Cardiac fibroblast (primary cell): ENCODE measurements at places on chromosomes 3 and 15.
A peak's percentile ranks its signal among the peaks of the same experiment; 100 is the strongest.

DNA sequence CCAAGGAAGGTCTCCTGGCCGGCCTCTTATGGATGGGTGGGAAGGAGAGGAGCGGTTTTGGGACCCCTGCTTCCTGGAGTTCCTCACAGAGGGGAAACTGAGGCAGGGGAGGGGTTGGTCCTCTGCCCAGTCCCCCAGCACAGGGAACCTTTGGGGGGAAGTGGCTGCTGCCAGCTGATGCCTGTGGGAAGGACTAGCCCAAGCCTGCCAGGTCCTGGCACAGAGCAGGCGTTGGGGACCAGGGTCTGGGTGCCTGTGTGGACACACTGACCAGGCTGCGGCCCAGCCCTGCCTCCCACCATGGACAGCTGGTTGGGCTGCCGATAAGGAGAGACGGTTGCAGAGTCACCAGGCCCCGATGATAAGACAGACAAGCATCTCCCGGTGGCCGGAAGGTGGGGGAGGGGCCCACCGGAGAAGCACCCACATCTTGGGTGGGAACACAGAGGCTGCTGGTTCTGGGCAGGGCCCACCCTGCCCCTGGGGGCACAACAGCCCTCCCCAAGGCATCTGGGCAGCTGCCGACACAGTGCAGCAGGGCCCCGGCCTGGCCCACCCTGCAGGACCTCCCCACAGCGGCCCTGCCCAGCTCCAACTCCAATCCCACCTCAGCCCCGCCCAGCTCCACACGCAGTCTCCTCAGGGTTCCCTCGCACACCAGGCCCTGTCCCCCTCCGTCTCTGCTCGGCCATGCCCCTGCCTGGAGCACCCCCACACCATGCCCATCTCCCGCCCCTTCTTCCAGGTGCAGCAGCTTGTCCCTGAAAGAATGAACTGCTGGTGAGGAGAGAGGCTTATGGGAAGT is 50.7 kb downstream of the DNAJB8 start:
- DNase-seq: no peak

GRCh38 chr3:123379041-123379830 is 69.7 kb downstream of the ADCY5 start:
- DNase-seq: no peak

GRCh38 chr3:105085506-105085905 is 281.2 kb upstream of the ALCAM start:
- DNase-seq: no peak

- no peak for DNase-seq
These were observed 8.8 kb upstream of the SLC15A2 start for GRCh38 chr3:121885386-121885785.

DNA sequence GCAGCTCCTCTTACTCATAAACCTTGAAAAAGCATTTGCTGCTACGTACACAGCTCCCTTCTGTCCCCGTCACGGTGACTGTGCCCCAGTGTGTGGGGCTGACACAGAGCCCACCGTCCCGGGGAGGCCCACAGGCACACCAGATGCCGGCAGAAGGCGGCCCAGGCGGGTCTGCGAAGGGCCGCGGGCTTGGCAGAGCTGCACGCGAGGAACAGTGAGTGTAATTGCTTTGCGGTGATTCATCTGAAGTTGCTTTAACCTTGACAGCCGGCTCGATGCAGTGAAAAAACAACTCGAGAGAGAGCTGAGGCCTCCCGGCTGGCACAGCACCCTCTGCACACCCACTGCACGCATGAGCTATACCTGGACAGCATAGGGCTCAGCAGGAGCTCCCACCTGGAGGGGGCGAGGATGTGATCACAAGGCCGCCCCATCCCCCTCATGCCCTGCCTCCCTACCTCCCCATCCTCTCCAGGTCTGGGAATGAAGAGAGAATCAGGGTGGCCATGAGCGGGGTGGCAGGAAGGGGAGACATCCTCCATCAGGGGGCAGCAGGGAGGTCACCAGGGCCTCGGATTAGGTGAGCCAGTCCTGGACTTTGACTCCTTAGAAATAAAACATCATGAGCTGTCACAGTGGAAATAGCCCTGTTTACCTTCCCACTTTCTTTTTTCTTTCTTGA is 172.7 kb downstream of the MEGF11 start:
- DNase-seq: peak; percentile 58

- no peak for DNase-seq
These were observed 142.6 kb downstream of the RPLP1 start for GRCh38 chr15:69595009-69595791.

- no peak for DNase-seq
These were observed 680.1 kb downstream of the EPHA3 start for GRCh38 chr3:89787485-89787884.

DNA sequence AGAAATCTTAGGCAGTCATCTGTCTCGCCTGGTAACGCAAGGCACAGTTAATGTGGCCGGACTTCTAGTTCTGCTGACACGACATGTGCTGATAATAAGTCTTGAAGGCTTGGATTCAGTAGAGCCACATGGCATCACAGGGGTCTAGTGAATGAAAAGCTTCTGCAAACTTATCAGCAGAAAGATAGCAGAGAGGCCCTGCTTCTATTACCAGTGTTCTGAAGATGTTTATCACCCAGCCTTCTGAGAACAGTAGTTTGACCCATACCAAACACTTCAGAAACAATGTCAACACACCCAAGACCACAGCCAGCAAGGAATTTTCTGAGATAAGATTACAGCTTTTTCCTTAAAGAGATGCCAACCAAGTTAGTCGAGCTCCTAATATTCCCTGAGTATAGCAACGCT is 102.7 kb upstream of the UMPS start:
- DNase-seq: peak; percentile 62

GRCh38 chr3:112122870-112123269 is 10.2 kb downstream of the GCSAM start:
- DNase-seq: no peak

DNA sequence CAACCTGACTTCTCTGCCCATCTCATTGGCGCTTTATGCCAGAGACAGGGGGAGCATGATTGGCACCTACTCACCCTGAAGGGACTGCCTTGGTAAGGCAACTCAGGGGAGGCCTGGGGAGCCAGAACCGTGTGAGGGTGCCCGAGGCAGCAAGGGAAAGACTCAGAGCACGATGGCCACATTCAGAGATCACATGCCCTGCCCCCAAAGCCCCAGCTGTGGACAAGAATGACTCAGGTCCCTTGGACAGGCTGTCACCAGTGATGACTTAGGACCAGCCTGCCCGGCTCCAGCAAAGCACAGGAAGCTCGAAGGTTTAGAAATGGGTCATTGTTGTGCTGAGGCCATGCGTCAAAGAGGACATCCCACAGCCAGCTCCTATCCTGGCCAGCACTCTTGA is 49.1 kb upstream of the LIMD1 start:
- no peak for DNase-seq

GRCh38 chr15:70185251-70185711 is 87.6 kb upstream of the TLE3 start:
- peak; percentile 56 for DNase-seq

- DNase-seq: no peak
These were observed 1233.4 kb downstream of the ROBO2 start for GRCh38 chr3:78273326-78273725.

DNA sequence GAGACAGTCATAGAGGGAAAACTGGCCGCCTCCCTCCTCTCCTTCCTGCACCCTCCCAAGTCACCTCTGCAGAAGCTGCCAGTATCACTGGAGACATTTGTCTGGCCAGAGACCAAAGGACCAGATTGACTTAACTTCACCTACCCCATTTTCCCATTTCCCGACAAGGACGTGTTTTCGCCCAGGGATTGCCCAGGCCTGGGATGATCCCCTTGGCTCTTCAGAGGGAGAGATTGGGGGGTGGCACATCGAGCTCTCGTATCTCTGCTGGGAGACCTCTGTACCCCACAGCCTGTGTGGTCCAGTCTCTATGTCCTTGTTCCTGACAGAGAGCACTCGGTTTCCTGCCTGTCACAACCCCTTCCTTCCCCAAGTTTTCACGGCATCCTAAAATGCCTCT is 31.4 kb downstream of the RGMA start:
- DNase-seq: no peak

- no peak for DNase-seq
These were observed 192.8 kb upstream of the ST8SIA2 start for GRCh38 chr15:92200891-92201290.

- DNase-seq: no peak
These were observed 83.6 kb upstream of the FXR1 start for GRCh38 chr3:180828723-180829408.

GRCh38 chr3:178777718-178778411 is 241.6 kb downstream of the KCNMB2 start:
- DNase-seq: peak; percentile 78

DNA sequence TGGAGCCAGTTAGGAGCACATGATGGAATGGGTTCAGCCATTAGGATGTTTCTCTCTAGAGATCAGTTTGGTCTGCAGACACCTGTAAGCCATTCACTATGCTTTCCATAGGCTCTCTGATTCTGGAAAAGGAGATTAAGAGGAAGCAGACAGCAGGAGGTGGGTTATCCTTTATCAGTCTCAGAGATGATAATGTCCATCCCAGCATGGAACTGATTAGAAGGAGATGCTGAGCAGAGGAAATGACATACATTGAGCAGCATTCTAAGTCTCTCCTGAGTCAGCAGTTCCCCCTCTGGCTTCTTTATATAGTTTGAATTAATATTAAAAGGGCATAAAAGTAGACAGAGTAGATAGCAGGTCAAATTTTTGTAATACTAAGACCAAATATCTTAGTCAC is 591.1 kb downstream of the GBE1 start:
- no peak for DNase-seq

DNA sequence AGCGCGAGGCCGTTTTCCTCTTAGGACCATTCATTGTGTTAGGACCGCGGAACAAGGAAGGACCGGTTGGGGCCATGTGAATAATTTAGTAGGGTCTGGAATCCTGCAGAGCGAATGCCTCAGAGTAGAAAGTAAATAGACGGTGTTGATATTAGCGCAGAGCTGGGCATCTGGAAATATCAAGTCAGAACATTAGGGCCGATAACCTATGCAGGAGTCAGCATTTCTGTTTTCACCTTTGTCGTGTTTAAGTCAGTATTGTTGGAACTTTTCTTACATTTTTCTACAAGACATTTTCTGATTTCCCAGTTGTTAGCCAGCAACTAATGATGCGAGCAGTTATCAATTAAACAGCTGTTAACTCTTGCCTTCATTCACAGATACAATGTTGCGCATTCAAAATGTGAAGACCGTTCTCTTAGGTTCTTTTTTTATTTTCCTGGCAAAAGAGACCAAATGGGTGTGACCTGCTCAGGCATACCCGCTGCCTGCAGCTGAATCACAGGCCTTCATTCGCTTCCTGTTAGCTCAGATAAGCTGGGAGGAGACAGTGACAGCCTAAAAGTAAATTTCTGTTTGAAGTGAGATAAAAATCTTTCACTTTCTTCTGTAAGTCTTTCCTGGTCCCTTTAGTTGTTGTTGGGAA is 966 bp upstream of the PKM start:
- DNase-seq: peak; percentile 86

DNA sequence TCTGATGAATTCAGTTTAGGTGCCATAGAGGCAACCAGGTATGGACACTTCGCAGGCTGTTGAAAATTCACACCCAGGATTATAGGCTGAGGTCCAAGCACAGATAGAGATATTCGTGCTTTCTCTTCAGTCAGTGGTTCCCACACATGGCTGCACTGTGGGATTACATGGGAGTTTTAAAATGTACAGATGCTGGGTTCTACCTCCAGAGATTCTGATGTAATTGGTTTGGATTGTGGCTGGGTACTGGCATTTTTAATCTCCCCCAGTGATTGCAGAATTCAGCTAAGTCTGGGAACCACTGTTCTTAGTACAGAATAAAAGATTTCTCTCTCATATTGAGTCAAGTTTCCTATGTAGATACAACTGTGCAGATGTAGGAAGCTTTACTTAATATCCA is 91.6 kb downstream of the FOXB1 start:
- DNase-seq: peak; percentile 34

GRCh38 chr15:63189941-63190768 is 749 bp downstream of the RAB8B start:
- no peak for DNase-seq

- peak; percentile 88 for DNase-seq
These were observed 27.0 kb upstream of the APH1B start for GRCh38 chr15:63250312-63250965.

GRCh38 chr15:74906067-74906449 is 593 bp downstream of the FAM219B start:
- peak; percentile 24 for DNase-seq

GRCh38 chr3:172268868-172269267 is 179.4 kb downstream of the GHSR start:
- DNase-seq: peak; percentile 56

- DNase-seq: no peak
These were observed 2.5 kb downstream of the GXYLT2 start for GRCh38 chr3:72890166-72890925.

DNA sequence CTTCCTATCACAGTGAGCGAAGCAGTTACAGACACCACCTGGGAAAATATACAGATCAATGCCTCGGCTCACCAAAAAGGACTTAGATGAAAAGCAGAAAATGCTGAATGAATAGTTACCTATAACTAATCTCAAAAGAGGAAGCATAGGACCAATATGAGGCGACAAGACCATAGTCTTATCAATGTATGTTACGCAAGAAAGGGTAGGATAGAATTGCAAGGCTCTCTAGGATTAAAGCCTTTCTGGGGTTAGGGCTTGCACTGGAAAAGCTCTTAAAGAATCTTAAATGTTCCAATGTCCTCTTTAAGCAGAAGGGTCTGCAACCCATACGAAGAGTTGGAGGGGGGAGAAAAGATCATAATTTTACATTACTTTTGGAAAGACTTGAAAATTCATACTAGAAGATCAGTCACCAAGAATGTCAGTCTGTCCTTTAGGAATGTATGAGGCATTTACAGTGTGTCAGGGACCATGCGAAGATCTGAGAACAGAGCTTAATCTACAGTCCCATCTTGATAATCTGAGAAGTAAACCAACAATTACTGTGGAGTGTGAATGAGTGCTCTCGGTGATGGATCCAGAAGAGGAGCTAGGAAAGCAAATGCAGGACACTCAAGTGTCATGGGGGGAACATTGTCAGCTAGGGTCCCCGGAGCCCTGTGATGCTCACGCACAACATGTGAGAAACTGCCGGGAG is 185.9 kb downstream of the GREM1 start:
- DNase-seq: no peak

DNA sequence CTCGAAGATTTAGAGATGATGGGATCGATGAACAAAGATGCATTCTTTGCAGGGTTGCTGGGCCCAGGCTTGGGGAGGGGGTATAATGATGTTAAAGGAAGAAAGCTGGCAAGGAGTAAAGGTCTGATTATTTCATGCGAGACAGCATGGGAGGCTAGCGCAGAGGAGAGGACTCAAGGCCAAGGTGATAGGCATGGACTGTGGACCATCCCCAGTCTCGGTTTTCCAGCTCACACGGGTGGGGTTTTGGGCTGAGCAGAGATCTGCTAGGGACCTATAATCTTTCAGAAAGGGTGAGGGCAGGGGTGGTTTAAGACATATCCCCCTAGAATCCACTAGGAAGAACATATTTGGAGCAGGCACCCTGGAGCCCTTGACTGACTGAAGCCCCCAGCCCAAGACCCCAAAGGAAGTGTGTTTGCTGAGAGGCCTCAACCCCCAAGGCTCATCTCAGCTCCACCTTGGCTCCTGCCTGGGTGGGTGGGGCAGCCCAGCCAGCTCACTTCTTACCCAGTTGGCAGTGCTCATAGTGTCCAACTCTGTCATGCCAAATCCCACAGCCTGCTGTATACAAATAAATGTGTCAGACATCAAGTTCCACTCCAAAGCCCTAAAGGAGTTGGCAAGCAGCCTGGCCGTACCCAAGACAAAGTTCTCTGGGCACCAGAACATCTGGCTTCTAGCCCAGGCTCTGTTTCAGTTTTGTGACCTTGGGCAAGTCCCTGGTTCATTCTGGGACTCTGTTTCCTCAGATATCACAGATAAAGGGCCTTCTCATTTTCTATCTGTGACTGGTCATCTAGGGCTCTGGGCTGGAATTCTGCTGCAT is 17.9 kb downstream of the ACSBG1 start:
- peak; percentile 65 for DNase-seq

- DNase-seq: peak; percentile 62
These were observed 31.4 kb upstream of the UACA start for GRCh38 chr15:70794596-70795310.
